Common myeloid progenitor, CD34-positive (primary cell): ENCODE measurements at places on chromosomes 5 and 9.
A peak's percentile ranks its signal among the peaks of the same experiment; 100 is the strongest.

GRCh38 chr5:94244921-94245320 is 373.5 kb downstream of the KIAA0825 start:
- H3K27ac ChIP-seq = no peak overlapping the region
- H3K4me3 ChIP-seq = no peak overlapping the region
- H3K36me3 ChIP-seq = no peaks in the 10 kb centered on the region
- no peaks in the 10 kb centered on the region for H3K27me3 ChIP-seq
- no peak for DNase-seq
- peaks cover 27% of the 10 kb centered on the region for H3K4me1 ChIP-seq

DNA sequence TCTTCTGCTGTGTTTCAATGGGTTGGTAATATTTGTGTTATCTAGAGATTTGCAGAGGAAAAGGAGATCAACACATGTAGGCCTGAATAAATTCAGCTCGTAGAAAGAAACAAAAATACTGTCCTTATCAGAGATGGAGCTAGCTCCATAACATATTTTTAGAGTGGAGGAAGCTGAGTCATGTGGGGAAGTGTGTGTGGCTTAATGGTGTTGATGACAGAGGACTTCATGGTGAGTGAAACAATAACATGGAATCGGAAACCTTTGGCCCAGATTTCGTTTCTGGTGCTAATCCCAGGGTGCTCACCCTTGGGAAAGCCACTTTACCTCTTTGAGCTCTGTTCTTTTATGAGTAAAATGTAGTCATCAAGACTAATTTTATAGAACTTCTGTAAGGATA is 825.0 kb downstream of the TLR4 start:
- H3K4me1 ChIP-seq = peaks cover 11% of the 10 kb centered on the region
- no peak overlapping the region for H3K27ac ChIP-seq
- no peaks in the 10 kb centered on the region for H3K36me3 ChIP-seq
- H3K27me3 ChIP-seq = no peaks in the 10 kb centered on the region

DNA sequence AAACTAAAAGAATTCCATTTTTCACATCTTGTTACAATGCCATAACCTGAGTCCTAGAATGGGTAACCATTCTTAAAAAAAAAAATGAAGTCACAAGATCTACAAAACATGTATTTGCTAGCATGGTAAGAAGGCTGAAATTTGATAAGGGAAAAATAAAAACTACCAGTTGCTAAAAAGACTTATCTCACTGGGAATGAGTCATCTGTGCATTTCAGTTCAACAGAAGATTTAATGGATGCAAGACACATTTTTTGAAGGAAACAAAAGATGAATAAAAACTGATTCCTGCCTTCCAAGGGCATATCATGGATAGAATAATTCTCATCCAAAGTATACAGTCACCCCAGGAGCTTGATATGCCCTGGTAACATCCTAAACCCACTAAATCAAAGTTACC is 47.2 kb downstream of the SGTB start:
- H3K36me3 ChIP-seq = peaks cover 13% of the 10 kb centered on the region
- no peaks in the 10 kb centered on the region for H3K27me3 ChIP-seq
- no peak overlapping the region for H3K27ac ChIP-seq
- DNase-seq = no peak
- no peak overlapping the region for H3K4me3 ChIP-seq
- H3K4me1 ChIP-seq = no peaks in the 10 kb centered on the region

DNA sequence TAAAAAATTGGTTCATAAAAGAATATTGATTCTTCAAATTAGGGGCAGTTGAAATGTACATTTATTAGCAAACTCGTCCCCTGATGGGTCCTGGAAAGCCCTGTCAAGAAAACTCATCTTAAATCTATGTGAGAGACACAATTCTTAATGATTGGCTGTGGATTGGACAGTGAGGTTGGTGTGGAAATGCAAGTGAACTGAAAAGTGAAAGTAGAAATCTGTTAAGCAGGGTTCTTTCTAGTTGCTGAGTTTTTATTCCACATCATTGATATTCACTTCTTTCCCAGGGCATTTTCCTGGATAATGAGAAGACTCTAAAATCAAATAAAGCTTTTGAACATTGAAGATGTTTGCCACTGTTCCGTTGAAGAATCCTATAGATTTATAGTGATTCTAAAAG is 292.4 kb downstream of the MAST4 start:
- H3K36me3 ChIP-seq = no peaks in the 10 kb centered on the region
- H3K4me1 ChIP-seq = no peaks in the 10 kb centered on the region
- peak overlapping the region; percentile 49 for H3K4me3 ChIP-seq
- H3K27ac ChIP-seq = no peak overlapping the region
- DNase-seq = peak; percentile 12

DNA sequence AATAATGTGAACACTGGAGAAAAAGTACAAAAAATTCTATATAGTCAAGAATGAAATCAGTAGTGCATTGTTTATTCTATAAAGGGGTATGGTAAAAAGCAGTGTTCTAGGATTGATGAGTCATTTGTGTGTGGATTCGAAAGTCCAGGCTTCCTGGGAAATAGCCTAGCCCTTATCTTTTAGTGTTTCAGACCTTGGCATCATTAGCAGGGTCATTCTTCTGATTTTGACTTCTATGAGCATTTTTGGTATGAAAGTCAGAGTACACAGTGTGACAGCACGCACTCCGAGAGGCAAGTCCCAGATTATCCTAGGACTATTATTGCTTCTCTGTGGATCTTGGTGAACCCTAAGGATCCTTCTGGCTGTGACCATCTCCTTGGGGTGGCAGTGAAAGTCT is 16.9 kb downstream of the PCSK5 start:
- H3K4me3 ChIP-seq = no peak overlapping the region
- H3K27ac ChIP-seq = no peak overlapping the region
- no peaks in the 10 kb centered on the region for H3K27me3 ChIP-seq
- no peaks in the 10 kb centered on the region for H3K4me1 ChIP-seq
- no peaks in the 10 kb centered on the region for H3K36me3 ChIP-seq

DNA sequence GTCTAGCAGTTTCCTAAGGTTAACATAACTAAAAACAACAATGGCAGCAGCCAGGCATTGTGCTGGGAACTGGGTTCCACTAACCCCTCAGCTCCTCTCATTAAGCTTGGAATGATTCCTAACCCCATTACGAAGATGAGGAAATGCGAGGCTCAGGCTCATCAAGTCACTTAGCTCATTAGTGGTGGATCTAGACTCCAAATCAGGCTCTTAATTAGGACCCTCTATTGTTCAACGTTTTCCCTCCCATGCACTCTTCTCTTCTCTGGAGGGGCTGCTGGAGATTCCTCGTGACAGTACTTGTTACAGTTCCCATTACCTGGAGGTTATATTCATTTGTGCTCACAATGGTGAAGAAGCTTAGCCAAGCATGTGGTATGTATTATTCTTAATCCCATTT is 6.5 kb downstream of the TAS2R1 start:
- H3K4me3 ChIP-seq = no peak overlapping the region
- no peaks in the 10 kb centered on the region for H3K27me3 ChIP-seq
- no peak for DNase-seq
- no peak overlapping the region for H3K27ac ChIP-seq

- peak overlapping the region; percentile 68 for H3K27ac ChIP-seq
- DNase-seq = peak; percentile 16
- H3K4me1 ChIP-seq = peaks cover 3% of the 10 kb centered on the region
- no peaks in the 10 kb centered on the region for H3K27me3 ChIP-seq
These were observed 3.8 kb upstream of the PRKAA1 start for GRCh38 chr5:40801771-40802562.

GRCh38 chr9:21455320-21455719 is 15.1 kb downstream of the IFNA1 start:
- H3K27me3 ChIP-seq = no peaks in the 10 kb centered on the region
- H3K4me1 ChIP-seq = no peaks in the 10 kb centered on the region
- peak; percentile 63 for DNase-seq
- no peaks in the 10 kb centered on the region for H3K36me3 ChIP-seq
- H3K27ac ChIP-seq = no peak overlapping the region

- no peak for DNase-seq
- no peaks in the 10 kb centered on the region for H3K27me3 ChIP-seq
- no peaks in the 10 kb centered on the region for H3K36me3 ChIP-seq
These were observed 3.2 kb downstream of the PPARGC1B start for GRCh38 chr5:149733129-149733900.

DNA sequence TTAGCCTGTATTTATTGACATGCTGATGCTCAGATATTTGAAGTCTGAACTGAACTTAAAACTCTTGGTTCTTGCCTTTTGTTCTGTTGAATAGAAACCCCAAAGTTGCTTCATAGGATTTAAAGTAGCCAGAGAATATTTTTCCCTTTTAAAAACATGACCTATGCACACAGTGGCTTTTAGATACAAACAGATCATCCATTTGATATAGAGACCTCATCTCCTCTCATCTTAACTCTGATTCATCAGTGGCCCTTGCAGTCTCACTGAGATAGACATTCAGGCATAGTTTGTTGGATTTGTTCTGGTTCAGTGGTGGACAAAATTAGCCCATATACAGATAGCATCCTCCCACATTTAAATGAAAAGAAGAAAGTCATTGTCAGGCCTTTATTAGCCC is 43.5 kb upstream of the PJA2 start:
- peaks cover 3% of the 10 kb centered on the region for H3K4me1 ChIP-seq
- no peaks in the 10 kb centered on the region for H3K36me3 ChIP-seq
- H3K4me3 ChIP-seq = no peak overlapping the region

GRCh38 chr5:170287532-170287931 is 10.0 kb downstream of the LCP2 start:
- no peaks in the 10 kb centered on the region for H3K27me3 ChIP-seq
- peaks cover 58% of the 10 kb centered on the region for H3K36me3 ChIP-seq
- DNase-seq = no peak
- H3K4me3 ChIP-seq = no peak overlapping the region
- H3K4me1 ChIP-seq = peaks cover 57% of the 10 kb centered on the region

DNA sequence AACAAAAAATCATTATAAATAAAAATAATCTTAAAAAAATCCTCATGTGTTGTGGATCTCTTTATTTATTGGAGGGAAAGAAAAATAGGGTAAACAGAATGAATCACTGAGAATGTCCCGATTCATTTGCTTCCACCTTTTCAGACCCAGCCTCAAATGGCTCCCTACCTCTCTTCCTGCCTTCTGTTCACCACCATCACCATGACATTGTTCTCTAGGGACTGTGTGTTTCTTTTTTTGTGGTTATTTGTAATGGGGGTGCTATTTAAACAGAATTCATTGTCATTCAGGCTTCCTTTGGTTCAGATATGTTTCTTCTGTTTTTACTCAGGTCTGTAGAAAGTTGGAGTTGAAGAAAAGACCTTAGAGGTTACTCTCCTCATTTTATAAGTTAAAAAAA is 198.2 kb downstream of the KIF4B start:
- H3K4me1 ChIP-seq = no peaks in the 10 kb centered on the region
- H3K27me3 ChIP-seq = no peaks in the 10 kb centered on the region
- no peak for DNase-seq
- H3K4me3 ChIP-seq = no peak overlapping the region
- H3K27ac ChIP-seq = no peak overlapping the region

DNA sequence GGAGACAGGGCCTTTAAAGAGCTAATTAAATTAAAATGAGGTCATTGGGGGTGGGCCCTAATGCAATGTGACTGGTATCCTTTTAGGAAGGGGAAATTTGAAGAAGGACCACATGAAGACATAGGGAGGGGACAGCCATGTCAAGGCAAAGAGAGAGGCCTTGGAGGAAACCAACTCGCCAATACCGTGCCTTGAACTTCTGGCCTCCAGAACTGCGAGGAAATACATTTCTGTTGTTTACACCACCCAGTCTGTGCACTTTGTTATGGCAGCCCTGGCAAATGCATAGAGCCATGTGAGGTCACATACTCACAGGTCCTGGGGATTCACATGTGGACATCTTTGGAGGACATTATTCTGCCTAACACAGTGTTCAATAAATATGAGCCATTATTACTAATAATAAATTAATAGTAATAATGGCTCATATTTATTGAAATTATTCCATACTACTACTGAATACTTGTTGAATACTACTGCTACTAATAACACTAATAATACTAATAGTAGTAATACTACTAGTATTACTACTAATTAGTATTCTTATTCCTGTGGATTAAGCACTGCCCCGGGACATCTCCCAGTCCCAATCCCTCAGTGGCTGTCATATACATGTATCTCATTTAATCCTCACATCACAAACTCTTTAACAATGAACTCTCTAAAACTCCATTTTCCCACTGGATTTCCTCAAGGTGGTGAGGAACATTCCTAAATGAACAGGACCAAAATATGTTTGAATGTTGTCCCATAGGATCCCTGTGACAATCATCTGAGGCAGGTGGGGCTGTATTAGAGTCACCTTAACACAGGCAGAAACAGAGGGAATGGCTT is 8.4 kb downstream of the TRAF1 start:
- H3K27ac ChIP-seq = no peak overlapping the region
- H3K4me3 ChIP-seq = no peak overlapping the region
- no peaks in the 10 kb centered on the region for H3K36me3 ChIP-seq
- peaks cover 5% of the 10 kb centered on the region for H3K4me1 ChIP-seq
- DNase-seq = no peak

DNA sequence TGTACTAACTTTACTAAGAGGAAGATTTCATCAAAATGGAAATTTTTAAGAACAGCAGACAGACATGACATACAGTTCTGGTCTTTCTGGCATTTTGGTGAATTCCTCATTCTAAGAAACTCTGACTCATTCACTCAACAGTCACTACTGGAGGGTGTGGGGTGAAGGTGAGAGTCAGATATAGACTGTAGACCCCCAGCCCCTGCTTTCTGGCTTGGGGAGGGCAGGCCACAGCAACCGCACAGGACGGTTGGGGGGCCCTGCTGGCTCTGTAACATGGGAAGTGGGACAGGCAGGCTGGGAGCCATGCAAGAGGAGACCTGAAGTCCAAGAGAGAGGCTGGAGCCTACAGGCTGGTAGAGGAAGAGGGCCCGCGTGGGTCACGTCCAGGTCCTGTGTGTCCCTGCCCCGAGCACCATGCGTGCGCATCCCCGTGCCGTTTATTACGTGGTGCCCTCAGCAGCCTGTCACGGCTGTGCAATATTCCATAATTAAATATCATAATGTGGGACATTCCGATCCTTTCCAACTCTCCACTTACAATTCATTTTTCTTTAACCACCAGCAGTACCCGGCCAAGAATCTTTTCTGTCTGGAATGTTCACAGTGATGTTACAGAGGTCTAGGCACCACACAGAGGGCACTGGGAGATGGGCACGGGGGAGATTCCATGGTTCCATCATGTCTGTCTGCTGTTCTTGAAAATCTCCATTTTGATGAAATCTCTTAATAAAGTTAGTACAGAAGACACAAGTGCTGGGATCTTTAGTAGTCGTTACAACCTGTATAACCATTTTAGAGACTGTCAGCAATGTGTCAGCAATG is 75.5 kb downstream of the SEMA4D start:
- no peak for DNase-seq
- H3K36me3 ChIP-seq = peaks cover 3% of the 10 kb centered on the region
- H3K27ac ChIP-seq = peak overlapping the region; percentile 52
- H3K4me1 ChIP-seq = peaks cover 99% of the 10 kb centered on the region

- no peaks in the 10 kb centered on the region for H3K27me3 ChIP-seq
- DNase-seq = peak; percentile 83
- H3K27ac ChIP-seq = no peak overlapping the region
- H3K4me1 ChIP-seq = no peaks in the 10 kb centered on the region
- H3K4me3 ChIP-seq = peak overlapping the region; percentile 35
These were observed 15.9 kb downstream of the EXD3 start for GRCh38 chr9:137406876-137407589.

DNA sequence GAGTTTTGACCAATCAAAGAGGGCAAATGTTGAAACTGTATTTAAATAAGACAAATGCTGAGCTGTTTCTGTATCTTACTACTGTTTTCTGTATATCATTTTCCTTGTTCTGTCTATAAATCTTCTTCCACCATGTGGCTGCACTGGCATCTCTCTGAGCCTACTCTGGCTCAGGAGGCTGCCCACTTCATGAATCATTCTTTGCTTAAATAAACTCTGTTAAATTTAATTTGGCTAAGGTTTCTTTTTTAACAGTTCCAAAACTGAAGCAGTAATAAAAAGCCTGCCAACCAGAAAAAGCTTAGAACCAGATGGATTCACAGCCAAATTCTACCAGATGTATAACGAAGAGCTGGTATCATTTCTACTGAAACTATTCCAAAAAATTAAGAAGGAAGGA is 40.2 kb upstream of the TAS2R1 start:
- no peak for DNase-seq
- H3K4me3 ChIP-seq = no peak overlapping the region
- no peaks in the 10 kb centered on the region for H3K4me1 ChIP-seq
